ENCODE measurements at places on chromosomes 3 and 15.
A peak's percentile ranks its signal among the peaks of the same experiment; 100 is the strongest.

GRCh38 chr15:42413920-42414319 lies 54.6 kb downstream of the CAPN3 start:
- no peak for DNase-seq

- no peak for DNase-seq
These were observed 8.4 kb downstream of the ITGB5 start for GRCh38 chr3:124878561-124879336.

GRCh38 chr3:71384837-71385716 lies 198.5 kb downstream of the FOXP1 start:
- DNase-seq: no peak

- DNase-seq: no peak
These were observed 25.8 kb downstream of the ZPLD1 start for GRCh38 chr3:102460579-102460978.

GRCh38 chr15:52682781-52683180 lies 3.6 kb upstream of the ATOSA start:
- DNase-seq: no peak

DNA sequence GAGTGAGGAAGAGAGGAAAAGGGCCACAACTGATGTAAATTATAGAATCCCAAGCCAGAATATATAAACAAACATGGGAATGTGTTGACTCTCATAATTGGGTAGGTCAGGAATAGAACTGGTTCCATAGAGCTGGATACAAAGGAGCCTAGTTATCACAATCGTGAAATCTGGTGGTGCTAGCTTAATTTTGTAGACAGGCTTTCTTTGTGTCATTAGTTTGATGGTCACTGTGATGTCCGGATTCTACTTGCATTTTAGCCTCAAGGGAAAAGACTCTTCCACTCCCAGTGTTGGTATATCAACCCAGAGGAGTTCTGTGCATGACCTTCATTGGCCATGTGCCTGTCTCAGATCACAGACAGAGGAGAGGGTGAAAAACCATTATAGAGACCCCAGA lies 81.8 kb downstream of the NLGN1 start:
- DNase-seq: no peak

DNA sequence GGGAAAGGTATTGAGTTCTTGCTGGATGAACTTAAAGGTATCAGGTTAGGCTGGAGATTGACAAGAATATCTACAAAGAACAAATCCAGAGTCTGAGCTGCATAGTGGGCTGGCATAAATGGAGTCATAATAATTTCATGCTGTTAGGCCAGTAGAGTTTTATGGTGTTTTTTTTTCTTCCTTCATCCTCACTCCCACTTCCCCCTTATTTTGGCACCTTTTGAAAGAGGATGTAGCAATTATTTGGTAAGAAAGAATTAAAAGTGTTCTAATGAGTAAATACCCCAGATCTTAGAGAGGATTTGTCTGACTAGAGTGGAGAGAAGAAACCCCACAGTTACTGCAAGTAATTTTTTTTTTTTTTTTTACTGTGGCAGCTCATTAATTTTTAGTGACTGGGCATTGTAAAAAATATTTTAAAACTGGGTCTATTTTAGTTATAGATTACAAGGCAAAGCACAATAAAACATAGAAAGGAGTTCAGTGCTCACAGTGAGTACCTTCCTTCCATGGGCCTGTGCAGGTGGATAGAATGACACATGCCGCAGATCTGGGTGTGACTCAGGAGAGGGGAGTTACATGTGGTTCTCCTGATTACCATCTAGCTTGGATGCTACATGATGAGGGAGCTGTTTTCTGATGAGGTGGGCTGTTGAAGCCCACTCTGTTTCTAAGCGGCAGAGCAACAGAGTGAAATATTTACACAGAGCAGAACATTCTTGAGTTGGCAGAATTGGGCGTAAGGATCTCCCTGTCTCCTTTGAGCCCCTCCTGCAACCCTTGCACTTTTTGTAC lies 5.3 kb downstream of the EDEM1 start:
- no peak for DNase-seq

- DNase-seq: no peak
These were observed 15.8 kb downstream of the XXYLT1 start for GRCh38 chr3:195255176-195255500.

- no peak for DNase-seq
These were observed 371.6 kb upstream of the ZNF385D start for GRCh38 chr3:22122567-22122966.

DNA sequence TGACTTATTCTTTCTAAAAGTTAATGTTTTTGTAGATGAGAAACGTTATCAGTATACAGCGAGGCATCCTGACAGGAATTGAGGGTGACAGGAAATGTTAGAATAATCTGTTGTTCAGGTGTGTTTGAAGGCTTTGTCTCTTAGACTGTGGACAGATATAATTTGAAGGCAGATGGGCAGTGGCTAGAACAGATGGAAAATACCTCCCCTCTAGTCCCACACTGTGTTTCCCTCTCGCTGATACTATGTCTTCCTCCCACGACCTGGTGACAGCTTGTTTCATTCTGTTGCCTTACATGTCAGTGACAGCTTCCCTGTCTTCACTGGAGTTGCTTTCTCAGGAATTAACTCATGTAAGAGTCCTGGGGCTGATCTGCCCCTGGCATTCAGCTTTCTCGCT lies 125.3 kb downstream of the MYRIP start:
- DNase-seq: no peak

DNA sequence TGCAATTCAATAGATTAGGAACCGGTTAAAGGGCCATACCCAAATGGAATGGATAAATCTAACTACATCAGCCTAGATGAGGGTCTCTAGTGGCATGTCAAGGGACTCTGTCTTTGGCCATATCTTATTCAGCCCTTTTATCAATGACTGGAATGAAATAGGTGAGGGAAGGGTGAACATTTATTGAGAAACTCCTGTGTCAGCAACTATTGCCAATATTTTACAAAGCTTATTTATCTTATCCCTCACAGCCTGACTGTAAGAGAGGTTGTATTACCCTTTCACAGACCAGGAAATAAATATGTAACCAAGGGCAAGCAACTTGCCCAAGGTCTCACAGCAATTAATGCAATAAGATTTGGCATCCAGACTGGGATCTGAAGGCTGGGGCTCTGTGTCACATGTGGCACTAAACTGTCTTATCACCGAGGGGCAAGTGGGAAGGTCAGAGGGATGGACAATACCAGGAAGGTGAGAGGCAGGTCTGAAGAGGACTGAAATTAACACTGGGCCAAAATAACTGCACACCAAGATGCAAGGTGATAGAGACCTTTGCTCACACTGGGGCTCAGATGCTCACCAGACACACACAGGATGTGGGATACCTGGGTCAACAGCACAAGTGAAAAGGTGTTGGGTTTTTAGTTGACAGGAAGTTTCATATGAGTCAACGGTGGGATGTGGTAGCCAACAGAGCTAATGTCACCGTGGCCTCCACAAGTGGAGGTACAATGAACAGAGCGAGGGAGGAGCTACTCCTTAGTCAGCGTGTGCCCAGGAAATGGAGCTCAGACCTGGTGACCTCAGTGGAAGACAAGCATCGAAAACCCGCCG lies 261.3 kb downstream of the RPLP1 start:
- DNase-seq: peak; percentile 44

DNA sequence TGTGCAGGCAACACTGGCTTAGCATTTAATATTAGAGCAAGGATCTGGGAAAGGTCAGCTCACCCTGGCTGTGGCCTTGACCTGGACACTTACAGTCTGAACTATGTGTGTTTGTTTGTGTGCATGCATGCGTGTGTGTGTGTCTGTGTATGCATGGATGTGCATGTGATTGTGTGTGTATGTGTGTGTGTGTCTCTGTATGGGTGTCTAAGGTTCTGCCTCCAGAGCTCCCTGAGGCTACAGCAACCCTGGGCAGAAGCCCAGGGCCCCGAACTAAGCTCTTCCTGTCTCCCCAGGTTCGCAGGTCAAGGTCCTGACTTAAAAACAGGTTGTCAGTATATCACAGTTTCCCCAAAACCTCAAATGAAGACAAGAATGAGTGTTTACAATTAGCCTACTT lies 51.3 kb downstream of the SUSD5 start:
- DNase-seq: no peak

DNA sequence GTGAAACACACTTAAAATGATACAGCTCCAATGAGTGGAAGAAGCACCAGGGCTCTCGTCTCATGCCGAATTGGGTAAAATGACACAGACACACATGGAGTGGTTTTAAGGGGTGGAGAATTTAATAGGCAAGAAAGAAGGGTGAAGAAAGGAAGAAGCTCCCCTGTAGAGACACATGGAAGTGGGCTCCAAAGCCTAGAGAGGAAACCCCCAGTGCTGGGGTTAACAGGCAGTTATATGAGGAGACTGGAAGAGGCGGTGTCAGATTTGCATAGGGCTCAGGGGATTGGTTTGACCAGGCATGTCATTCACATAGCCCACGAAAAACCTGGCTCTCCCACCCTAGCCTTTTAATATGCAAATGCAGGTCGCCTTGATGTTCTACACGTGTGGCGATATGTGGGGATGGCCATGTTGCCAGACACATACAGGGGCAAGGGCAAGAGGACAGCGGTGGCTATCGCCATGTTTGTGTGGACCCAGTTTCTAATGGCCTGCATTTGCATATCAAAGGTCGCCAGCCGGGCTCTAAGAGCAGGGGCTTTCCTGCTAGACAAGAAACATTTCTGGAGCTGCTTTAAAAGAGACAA lies 1.9 kb upstream of the DPH6 start:
- DNase-seq: no peak

- no peak for DNase-seq
These were observed 151.0 kb downstream of the CHL1 start for GRCh38 chr3:347581-347980.

- no peak for DNase-seq
These were observed 87.5 kb upstream of the PRR20G start for GRCh38 chr3:127375151-127375930.

GRCh38 chr15:39685999-39686613 lies 96.5 kb downstream of the FSIP1 start:
- no peak for DNase-seq

DNA sequence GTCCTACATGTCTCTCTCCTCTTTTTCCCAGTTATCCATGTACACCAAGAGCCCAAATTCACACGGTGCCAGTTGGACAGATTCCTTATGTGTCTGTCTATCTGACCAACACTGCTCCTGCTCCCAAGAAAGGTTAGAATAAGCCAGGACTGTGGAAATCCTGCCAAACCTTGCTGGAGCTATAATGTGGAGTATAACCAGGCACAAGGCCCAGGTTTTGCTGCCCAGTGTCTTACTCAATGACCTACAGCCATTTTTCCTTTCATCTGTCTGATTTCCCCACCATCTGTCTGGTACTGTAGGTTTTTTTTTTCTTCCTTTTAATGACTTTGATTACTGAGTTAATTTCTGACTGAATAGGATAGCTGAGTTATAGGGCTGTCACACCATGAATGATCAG lies 26.5 kb upstream of the MINDY4B start:
- no peak for DNase-seq

DNA sequence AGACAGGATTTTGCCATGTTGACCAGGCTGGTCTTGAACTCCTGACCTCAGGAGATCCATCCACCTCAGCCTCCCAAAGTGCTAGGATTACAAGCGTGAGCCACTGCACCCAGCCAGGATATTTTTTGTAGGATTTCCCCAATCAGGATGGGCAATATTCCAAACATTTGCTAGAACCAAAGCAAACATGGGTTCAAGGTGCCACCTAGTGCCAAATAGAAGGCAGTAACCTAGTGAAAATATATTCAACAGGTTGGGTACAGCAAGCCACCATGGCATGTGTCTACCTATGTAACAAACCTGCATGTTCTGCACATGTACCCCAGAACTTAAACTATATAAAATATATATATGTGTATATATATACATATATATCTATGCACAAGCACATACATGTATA lies 185.9 kb upstream of the CADM2 start:
- no peak for DNase-seq

DNA sequence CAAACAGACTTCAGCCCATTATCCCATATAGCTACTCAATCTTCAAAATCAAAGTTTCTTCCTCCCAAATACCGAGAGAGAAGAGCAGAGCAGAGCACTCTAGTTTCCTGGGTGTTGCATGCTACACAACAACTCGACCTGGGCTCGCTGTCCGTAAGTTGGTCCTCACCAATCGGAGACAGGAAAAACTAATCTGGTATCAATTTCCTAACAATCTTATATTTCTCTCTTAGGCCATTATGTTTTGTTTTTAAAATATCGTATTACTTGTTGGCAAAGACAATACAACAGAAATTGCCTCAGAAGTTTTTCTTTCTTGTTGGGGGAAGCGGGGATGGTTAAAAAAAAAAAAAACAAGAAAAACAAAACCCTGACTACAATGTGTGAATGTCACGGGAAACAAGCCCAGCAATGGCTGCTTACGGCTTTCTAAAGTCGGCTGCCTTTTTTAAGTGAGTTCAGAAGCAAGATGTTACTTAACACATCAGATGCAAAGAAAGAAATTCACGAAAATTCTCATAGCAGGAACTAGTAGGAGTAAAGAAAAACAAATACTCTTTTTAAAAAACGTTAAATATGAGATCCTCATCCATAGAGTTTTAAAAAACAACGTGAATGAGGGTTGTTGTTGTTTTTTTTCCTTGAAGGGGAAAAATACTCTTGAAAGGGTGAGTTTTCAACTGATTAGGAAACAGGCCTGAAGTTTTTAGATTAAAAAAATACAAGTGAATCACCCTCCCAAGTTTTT lies 1.9 kb downstream of the VGLL4 start:
- DNase-seq: no peak

GRCh38 chr3:166444336-166444735 lies 607.1 kb upstream of the BCHE start:
- DNase-seq: no peak

GRCh38 chr3:27521872-27522265 lies 37.7 kb upstream of the SLC4A7 start:
- DNase-seq: no peak

DNA sequence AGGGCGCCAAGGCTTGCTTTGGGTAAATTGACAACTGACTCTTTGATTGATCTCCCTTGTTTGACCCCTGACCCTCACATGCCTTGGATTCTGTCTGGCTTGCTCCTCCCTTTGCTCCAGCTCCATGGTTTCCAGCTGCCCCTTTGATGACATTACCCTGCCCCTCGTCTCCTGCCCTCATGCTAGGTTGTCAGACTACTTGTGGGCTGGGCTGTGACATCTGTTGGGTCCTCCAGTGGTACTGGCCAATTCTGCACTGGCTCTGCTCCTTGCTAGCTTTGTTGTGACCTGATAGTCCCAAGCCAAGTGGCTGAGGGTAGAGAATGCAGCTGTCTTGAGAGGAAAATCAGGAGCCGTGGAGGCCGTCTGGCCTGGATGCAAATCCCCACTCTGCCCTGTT lies 6.2 kb downstream of the THSD4 start:
- DNase-seq: no peak

Measured in stimulated activated CD8-positive, alpha-beta memory T cell treated with anti-CD3 and anti-CD28 coated beads, Interleukin-4, amount 100 ng/mL, for 1 hour (primary cell).